ENCODE measurements at places on chromosomes 12 and 14.

- DNase-seq, result no peak
Measured at GRCh38 chr12:42482041-42482747, 107.4 kb downstream of the PRICKLE1 start.

GRCh38 chr14:88256997-88257950, 65.8 kb downstream of the KCNK10 start:
- DNase-seq, result no peak

GRCh38 chr14:50001151-50001998, 108.5 kb downstream of the ARF6 start:
- DNase-seq, result no peak

DNA sequence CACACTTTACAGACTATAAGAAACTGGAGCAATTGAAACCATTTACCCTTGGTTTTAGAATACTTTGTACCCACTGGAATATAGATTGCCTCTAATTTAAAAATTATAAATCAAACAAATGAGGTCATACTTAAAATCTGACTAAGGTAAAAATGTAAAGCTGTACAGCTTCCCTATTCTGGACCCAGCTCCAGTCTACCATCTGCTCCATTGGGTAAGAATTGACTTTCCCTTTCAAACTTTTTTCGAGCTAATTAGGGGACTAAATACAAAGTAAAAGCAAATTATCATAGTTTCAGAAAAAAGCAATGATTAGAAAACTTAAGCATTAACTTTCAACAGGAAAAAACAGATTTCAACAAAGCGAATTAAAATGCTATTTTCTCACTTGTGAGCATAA, 4.3 kb downstream of the KRR1 start:
- no peak for DNase-seq

DNA sequence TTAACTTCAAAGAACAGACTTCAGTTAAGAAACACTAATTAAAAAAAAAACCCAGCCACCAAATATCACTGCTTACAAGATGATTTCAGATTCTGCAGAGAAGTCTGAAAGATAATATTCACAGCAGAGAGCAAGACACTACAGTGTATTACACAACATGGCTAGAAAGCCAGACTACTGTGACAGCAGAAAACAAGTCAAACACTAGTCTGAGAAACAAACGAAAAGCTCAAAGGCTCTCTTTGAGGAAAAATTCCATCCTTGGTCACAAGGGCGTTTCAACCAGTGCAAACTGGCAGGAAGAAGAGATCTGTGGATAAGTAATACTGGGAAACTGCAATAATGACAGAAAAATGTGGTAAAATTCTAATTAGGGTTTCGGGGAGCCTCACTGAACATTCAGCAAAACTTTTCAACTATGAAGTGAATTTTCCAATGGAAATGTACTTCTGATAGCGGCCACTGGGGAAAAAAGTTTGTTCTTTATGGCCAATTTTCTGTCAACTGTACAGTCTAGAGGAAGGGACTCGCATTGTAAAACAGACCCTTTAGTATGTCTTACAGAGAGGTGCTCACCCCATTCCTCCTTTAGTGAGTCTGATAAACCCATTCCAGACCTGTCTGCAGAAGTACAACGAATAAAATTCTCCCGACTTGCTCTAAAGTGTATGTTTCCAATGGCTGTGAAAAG, 50.4 kb downstream of the ACADS start:
- no peak for DNase-seq

DNA sequence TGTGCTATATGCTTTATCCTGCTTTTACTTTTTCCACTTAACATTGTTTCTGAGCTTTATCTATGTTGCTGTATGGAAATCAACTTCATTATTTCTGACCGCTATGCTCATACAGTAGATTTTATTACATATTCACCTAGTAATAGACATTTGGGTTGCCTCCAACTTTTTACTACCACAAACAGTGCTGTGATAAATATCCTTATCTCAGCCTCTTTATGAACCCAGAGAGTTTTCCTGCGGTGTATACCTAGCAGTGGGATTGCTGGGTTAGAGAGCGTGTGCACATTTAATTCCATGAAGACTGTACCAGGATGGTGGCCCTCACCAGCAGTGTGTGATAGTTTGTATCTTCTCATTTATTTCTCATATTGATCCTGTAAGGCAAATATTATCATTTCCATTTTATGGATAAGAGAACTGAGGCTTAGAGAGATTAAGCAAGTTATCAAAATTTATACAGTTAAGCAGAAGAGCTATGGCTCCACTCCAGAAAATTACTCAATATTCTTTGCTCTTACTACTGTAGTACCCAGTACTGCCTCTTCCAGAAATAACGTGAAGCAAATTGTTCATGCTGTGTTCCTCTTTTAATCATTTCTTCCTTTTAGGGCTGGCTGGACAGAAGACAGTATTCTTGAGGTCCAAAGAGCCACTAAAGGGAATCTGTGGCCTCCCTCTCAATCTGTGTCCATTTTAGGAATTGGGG, 26.3 kb upstream of the CISTR start:
- no peak for DNase-seq

GRCh38 chr12:120006258-120006975, 17.4 kb downstream of the BICDL1 start:
- DNase-seq, result no peak

GRCh38 chr12:24600996-24601395, 347.9 kb downstream of the BCAT1 start:
- no peak for DNase-seq

DNA sequence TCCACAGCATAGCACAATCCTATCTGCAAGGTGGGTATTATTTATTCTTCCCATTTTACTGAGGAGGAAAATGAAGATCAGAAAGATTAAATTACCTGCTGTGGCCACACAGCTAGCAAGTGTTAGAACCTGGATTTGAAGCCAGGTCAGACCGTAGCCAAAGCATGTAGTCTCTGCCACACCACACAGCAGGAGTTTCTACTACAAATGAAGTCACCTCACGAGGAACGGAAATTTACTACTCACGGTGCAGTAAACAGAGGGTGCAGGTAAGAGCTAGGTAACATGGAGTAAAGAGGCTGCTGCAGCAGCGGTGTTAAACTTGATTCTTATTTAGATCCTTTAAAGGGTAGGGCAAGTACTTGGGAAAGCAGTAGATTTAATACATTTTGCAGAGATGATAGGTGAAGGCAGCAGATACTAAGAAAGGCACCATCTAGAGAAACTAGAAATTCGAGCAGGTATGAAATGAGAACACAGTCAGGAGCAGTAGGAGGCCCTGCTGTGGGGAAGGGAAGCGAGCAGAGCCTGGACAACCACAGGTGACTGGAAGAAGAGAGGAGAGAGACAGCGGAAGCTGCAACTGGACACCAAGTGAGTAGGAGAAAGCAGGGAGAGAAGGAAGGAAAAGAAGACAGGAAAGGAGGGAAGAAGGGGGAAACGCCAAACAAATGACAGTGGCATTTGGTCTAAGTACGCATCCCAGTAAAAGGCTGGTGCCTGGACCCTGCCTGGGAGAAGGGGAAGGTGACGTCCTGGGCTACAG, 21.5 kb downstream of the SPTB start:
- no peak for DNase-seq

DNA sequence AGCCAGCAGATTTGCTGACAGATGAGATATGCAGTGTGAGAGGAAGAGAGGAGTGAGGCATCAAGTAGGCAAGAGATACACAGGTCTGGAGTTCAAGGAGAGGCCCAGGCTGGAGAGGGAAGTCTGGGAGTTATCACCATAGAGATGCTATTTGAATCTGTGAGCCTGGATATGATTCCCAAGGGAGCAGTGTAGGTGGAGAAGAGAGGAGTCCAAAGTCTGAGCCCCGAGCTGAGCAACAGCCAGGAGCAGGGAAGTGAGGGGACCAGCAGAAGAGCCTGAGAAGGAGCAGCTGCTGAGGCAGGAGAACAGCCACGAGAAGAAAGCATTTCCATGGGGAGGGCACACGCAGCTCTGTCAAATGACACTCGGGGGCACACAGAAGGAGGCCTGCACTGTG, 20.2 kb upstream of the NXPH4 start:
- DNase-seq, result peak; percentile 30

- DNase-seq, result no peak
Measured at GRCh38 chr12:120472521-120472920, 3.0 kb upstream of the SRSF9 start.

GRCh38 chr14:37655418-37655817, 60.0 kb downstream of the TTC6 start:
- DNase-seq, result no peak

DNA sequence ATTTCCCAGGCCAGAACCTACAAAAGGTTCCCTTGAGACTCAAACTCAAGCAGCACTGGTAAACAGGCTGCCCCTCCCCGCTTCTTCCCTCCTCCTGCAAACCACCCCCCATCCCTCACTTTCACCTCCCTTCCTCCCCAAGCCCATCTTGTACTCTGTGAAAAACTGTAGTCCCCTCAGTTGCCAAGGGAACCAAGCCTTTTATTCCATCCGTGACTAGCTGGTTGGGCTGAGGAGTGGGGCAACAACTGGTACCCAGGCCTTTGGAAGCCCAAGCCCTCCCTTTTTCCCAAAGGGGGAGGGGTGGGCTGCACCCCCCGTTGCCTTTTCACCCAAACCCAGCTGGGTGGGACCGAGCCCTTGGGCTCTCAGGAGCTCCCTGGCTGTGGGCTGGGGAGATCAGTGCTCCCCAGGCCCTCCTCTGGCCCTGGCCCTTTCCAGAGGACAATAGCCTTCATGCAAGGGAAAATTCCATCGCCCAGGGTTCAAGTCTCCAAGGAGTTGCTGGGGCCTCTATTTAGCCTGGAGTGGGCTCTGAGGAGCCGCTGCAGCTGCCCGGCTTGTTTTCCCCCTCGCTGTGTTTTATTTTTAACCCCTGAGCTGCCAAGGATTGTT, 61.9 kb downstream of the ZFP36L1 start:
- no peak for DNase-seq

DNA sequence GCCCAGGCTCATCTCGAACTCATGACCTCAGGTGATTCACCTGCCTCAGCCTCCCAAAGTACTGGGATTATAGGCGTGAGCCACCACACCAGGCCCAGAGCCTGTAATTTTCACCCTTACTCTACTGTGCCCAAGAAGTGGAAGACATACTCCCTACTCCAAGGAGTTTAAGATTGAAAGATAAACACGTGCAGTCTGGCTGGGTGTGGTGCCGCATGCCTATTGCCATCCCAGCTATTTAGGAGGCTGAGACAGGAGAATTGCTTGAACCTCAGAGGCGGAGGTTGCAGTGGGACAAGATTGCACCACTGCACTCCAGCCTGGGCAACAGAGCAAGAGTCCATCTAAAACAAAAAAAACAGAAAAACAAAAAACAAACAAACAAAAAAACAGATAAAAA, 90.0 kb downstream of the NINJ2 start:
- DNase-seq, result no peak

- DNase-seq, result no peak
Measured at GRCh38 chr12:69354556-69355187, 4.9 kb upstream of the YEATS4 start.

DNA sequence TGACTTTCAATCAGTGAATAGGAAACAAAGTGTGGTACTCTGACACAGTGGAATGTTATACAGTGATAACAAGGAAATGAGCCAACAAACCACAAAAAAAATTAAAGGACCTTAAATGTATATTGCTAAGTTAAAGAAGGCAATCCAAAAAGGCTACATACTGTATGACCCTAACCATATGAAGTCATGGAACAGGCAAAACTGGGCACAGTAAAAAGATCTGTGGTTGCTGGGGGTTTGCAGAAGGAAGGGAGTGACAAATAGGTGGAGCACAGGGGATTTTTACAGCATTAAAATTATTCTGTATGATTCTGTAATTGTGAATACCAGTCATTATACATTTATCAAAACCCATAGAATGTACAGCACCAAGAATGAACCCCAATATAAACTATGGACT, 112.6 kb downstream of the KCNC2 start:
- no peak for DNase-seq

GRCh38 chr12:29164477-29165393, 15.7 kb downstream of the FAR2 start:
- no peak for DNase-seq

DNA sequence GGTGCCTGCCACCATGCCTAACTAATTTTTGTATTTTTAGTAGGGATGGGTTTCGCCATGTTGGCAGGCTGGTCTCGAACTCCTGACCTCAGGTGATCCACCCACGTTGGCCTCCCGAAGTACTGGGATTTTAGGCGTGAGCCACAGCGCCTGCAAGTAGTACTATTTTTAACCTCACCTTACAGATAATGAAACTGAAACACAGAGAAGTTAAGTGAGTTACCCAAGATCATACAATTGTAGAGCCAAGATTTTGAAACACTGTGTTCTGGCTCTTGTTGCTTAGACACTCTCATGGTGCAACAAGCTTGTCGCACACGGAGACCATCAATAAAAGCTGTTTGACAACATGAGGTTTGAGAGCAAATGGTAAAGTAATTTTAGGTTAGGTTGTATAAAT, 159.1 kb upstream of the LMNTD1 start:
- no peak for DNase-seq

DNA sequence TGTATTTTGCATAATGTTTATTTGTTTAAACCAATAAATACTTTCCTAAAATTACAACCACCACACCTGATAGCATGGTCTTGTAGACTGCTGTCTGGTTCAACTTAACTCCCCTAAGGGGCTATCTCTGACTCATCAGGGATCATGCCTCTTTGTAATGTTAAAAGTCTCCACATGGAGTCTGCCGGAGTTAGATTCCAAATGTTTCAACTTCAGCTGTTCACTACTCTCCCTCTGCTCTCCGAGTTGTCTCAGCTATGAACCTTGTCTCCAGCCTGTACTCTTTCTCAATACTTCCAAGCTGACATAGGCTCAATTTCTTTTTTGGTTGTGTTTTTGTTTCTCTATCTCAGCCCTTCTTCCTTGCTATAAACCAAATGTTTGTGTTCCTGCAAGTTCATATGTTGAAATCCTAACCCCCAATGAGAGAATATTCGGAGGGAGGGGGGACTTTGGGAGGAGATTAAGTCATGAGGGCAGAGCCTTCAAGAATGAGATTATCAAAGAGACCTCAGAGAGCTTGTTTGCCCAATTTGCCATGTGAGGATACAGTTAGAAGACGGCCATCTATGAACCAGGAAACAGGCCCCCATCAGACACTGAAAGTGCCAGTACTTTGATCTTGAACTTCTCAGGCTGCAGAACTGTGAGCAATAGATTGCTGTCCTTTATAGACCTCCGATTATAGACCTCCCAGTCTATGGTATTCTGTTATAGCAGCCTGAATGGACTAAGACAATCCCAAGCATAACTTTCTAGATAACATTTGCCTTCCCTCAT, 858.2 kb downstream of the VRK1 start:
- no peak for DNase-seq

DNA sequence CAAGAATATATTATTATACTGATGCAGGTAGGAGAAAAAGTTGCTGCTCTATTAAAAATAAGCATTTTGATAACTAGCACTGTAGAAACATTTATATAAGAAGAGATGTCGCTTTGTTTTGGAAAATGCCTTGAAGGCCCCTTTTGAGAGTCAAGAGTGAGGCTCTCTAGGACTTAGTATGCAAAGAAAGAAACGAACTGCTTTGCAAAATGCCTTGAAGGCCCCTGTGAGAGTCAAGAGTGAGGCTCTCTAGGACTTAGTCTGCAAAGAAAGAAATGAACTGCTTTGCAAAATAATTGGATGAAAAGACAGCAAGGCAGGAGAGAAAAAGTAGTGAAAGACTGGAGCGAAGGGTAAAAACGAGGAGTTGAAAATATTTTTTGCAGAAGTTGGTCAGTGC, 65.9 kb downstream of the AVPR1A start:
- no peak for DNase-seq
